ENCODE measurements at places on chromosomes 2 and 18.

DNA sequence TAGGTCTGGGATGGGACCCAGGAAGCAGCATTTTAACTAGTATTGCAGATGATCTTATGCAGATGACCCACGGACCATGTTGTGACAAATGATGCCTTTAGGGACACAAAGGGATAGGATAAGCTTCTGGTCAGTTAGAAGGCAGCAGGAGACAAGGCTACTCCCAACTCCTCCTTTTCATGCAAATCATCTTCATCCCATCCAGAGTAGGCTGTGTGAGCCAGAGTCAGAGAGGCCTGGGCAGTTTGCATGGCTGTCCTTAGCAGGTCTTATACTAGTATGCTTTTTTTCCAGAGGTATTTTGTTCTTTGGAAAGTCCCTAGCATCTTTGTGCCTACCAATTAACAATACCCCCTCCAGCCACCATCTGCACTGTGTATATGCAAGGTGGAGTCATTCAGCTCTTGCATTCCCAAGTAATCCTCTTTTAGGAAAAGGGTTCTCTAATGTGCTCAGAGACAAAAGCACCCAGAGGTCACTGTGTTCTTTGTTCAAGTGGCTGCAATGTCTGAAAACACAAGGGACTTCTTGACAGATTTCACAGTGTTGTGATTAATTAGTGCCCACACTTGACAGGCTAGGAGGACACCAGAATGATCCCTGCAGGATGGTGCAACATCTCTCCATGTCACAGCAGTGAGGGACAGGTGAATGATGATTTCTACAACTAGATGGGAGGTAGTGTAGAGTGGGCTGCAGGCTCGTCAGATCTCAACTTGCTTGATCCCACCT, 225.8 kb downstream of the NCKAP5 start:
- peaks cover 2% of the 10 kb centered on the region for H3K27me3 ChIP-seq
- no peaks in the 10 kb centered on the region for H3K4me1 ChIP-seq
- no peak overlapping the region for H3K4me3 ChIP-seq
- no peaks in the 10 kb centered on the region for H3K36me3 ChIP-seq
- no peak overlapping the region for H3K27ac ChIP-seq

DNA sequence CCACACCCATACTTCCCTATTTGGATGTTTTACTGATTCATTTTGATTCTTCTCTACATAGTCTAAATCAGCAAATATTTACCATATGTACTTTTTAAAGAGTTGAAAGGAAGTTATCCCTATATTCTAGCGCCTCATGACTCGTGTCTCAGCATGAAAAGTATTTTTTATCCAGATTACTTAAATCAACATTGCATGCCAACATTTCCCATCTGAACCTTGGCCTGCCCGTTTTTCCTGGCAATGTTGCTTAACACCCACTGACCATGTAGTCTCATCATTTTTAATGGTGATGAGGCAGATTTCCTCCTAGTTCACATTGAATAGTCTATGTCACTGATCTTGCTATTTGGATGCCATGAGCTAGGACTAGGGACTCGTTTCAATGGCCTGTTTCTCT, 13.2 kb upstream of the SCYGR5 start:
- H3K4me3 ChIP-seq = no peak overlapping the region
- H3K27ac ChIP-seq = no peak overlapping the region
- H3K36me3 ChIP-seq = no peaks in the 10 kb centered on the region
- H3K4me1 ChIP-seq = peaks cover 3% of the 10 kb centered on the region
- H3K27me3 ChIP-seq = no peaks in the 10 kb centered on the region

GRCh38 chr18:2100694-2101213, 470.6 kb downstream of the METTL4 start:
- no peaks in the 10 kb centered on the region for H3K36me3 ChIP-seq
- no peaks in the 10 kb centered on the region for H3K4me1 ChIP-seq
- no peak overlapping the region for H3K4me3 ChIP-seq

DNA sequence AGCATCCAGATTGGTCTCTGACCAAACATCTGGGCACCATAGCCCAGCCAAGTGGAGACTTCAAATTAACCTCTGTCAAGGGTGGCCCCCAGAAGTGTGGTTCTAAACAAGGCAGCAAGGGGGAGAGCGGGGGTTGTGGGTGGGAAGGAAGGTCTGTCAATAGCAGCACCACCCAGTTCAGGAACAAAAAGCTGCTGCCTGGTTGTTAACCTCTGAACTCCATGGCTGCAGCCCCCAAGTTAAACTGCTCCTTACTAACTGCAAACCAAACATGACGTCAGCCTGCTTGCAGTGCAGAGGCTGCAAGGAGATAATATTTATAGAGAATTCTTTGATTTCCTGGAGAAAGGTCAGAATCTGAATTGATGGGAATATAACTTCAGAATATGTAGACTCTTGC, 76.5 kb downstream of the ARL4C start:
- H3K4me1 ChIP-seq = peaks cover 13% of the 10 kb centered on the region
- no peaks in the 10 kb centered on the region for H3K27me3 ChIP-seq
- no peak overlapping the region for H3K4me3 ChIP-seq
- H3K36me3 ChIP-seq = no peaks in the 10 kb centered on the region
- DNase-seq = no peak

- peaks cover 21% of the 10 kb centered on the region for H3K4me1 ChIP-seq
- no peaks in the 10 kb centered on the region for H3K36me3 ChIP-seq
- H3K27ac ChIP-seq = no peak overlapping the region
- H3K27me3 ChIP-seq = no peaks in the 10 kb centered on the region
- no peak overlapping the region for H3K4me3 ChIP-seq
Observed at GRCh38 chr2:65158557-65158956, 28.7 kb upstream of the RAB1A start.

DNA sequence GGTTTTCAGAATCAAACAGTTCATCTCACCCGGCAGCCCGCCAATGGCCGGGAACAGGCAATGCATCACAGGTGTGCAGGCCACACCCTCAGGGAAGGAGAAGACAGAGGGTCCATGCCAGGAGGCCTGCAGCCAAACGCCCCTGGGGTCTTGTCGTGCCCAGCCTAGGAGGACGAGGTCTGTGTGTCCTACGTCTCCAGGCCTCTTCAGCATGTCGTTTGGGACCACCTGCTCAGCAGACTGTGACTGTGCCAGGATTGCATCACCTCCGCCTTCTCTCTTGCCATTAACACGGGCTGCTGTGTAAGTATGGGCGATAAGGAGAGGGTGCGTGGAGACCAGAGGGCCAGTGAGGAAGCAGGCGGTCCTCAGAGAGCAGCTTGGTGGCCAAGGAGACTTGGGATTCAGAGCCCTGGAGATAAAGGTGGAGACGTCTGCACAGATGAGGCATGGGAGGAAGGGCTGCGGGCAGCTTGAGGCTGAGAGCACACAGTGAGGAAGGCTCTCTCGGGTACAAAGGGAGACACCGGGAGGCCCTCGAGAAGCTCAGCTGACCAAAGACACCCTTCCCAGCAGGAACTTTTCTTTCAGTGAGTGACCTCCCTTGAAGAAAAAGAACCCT, 37.4 kb upstream of the KLHL29 start:
- H3K27ac ChIP-seq = no peak overlapping the region
- DNase-seq = no peak
- H3K4me3 ChIP-seq = no peak overlapping the region
- H3K4me1 ChIP-seq = no peaks in the 10 kb centered on the region
- H3K36me3 ChIP-seq = no peaks in the 10 kb centered on the region
